ENCODE measurements at places on chromosomes 5 and 9.

DNA sequence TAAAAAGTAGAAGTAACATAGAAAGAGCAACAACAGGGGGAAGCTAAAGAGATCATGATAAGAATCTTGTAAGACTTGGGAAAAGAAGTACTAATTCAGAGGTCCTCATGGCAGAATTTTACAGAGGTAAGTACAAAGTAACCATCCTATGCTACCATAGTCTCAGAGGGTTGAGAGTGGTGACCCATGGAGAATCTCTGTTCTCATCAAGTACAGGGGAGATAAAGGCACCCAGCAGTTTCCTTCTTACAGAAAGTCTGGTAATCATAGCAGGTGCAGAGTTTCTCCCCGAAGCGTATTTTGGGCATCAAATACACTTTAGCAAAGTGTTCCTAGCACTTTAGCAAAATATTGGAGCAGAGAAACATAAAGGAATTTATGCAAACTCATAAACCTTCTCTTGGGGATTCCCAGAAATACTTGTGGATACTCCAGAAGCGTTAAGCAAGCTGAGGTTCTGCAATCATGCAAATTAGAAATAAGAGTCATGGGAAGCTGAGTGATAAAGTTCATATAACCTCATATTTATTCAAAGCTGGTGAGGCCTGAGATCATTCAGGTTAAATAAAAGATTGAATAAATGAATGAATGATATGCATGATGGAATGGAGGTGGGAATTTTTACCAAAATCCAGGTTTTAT lies 101.0 kb upstream of the SMC2 start:
- DNase-seq, result peak; percentile 84

GRCh38 chr5:166505067-166505466 lies 1786.4 kb upstream of the WWC1 start:
- no peak for DNase-seq

DNA sequence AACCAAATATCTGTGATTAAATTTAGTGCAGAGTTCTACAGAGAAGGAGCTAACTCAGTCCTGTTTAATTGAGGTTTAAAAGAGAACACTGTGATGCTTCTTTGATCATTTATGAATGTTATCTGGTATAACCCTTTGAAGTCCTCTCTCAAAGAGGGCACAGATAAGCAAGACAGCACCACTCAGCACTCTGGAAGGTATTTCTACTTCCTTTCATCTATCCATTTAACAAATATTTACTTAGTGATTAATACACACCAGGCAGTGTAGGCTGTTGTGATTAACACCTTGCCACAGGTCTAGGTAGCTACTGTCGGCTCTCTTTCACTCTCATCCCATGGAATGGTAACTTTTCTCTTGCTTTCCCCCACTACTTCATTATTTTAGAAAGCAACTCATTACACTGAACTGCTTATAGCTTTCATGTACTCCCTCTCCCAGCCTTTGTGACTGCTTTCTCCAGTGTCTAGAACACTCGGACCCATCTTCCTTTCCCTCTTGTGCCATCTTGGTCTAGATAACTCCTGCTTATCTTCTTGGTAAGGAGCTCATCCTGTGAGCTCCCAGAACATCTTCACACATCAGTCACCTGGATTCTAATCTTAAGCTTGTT lies 54.7 kb downstream of the GLDC start:
- no peak for DNase-seq

DNA sequence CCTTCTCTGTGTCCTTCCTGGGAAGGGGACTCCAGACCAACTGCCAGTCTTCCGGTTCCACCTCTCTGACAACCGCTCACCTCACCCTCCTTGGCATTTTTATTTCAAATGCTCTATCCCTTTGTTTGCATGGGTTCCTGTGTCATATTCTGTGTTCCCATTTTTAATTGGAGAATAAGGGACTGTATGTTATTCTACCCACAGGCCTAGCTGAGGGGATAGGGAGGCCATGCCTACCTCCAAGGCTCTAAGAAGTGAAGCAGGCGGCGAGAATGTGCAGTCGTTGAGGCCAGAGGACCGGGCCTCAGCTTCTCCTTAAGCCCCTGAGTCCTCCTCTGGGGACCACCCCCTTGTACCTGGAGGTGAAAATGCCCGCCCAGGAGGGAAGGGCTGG lies 936 bp upstream of the WDR5 start:
- no peak for DNase-seq

- peak; percentile 95 for DNase-seq
Measured at GRCh38 chr5:139293507-139294373, at the start of gene MATR3. TSS of gene MATR3 (plus strand) at chr5:139293740. CDS start at chr5:139307416, 13,676 bp downstream.

DNA sequence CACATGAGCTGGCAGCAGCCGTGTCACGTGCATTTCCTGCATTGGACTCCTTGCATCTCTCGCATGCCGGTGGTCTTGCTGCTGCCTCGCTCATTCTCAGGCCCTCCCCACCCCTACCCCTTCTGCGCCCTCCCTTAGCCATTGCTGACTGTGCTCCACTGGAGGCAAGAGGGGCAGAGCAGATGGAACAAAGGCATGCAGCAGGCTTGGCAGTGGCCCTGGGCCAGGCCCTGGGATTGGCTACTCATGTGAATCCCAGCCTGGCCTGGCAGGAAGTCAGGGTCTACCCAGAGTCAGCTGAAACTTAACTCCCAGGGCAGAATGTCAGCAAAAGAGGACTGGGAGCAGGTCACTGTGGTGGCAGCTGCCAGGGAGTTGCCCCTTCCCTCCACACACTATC lies 62.3 kb downstream of the TSTD2 start:
- no peak for DNase-seq

DNA sequence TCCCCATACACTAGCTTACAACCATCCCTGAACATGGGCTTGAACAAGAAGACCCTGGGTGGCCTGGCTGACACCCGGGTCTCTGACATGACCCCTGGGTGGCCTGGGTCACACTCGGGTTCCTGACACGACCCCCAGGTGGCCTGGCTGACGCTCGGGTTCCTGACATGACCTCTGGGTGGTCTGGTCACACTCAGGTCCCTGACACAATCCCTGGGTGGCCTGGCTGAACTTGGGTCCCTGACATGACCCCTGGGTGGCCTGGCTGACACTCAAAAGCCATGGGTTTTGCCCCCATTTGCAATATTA lies 38.0 kb downstream of the PRRT1B start:
- no peak for DNase-seq

GRCh38 chr9:6999794-7000193 lies 242.0 kb downstream of the KDM4C start:
- DNase-seq, result no peak

DNA sequence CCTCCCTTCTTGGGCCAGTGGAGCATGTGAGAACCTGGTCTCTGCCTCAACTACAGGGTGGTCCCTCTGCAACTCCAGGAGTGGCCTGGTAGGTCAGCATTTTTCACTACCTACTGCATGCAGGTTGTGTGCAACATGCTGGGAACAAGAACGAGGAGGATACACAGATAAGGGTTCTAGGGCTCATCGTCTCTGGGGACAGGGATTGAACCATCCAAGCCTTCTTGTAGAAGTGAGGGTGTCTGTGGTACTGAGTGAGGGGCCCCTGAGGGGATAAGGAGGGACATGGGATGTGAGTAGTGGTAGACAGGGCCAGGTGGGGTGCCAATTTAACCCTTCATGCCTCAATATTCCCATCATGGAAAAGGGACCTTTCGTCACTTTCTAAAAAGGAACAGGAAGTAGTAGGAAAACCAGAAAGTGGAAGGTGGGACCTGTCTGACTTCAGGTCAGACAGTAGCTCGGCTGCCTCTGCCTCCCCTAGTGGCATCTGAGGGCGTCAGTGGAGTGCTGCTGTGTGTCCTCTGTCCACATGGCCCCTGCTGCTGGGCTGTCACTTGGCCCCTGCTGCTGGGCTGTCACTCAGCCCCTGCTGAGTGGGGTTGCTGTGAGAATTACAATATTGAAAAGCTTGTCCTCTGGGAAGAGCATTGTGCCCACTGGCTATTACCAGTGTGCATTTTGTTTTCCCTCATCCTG lies 48.6 kb upstream of the RNU6ATAC start:
- no peak for DNase-seq

GRCh38 chr9:86731511-86732063 lies 215.7 kb downstream of the GAS1 start:
- no peak for DNase-seq

DNA sequence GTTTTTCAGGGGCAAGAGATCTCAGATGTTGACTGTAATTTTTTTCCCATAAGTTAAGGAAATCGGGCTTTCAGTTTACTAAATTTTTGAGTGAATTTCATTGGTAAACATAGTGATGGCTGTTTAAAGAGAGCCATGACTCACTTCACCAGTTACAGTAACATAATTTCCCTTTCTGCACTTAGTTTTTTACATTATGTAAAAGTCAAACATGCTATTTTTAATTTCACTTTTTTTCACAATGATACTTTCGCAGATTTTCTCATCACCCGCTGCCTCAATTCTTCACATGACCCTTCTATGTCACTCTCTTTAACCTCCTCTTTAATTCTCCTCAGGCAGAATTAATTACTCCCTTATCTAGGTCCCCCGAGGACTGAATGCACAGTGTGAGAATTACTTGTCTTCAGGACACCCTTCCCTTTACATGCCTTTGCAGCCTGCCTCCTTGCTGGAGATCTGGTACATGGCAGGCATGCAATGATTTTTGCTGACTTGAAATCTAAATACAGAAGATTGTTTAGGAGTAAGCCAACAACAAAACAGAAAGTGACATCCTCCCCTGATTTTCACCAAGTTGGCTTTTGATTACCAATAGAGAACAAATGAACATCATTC lies 217.5 kb upstream of the S1PR3 start:
- DNase-seq, result peak; percentile 22

DNA sequence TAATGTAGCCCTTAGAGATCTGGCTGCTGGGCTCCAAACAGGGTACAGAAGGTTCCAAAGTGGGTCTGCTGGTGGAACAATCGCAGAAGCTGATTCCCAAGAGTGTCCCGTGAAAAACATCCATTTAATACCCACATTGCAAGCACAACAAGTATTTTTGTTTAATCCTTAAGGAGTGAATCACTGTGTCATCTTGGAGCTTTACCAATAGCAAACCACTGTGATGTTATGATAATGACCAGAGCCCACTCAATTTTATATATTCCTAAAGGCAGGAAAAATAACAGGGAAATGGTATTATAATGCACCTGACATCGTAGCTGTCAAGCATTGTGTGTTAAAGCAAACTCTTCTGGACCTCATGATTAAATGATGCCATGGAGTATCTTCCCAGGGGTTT lies 291.9 kb downstream of the FBXL7 start:
- no peak for DNase-seq

DNA sequence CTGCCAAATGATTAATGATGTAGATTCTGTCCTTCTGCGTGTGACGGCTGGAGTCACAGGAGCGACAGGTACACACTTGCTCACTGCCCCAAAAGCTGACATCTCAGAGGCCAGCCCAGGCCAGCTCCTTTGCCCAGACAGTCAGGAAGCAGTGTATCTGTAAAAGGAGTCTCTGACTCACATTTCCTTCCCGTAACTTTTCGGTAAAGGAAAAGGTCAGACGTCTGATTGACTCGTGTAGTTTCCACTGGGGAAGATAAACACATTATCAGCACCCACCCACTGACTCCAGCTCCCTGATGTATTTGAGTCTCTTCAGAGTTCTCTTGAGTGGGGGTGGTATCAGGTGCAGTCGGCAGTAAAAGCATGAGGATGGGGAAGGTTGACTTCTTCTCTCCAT lies 64.4 kb upstream of the WWC1 start:
- peak; percentile 54 for DNase-seq

- DNase-seq, result no peak
Measured at GRCh38 chr5:124627815-124628595, 118.4 kb downstream of the ZNF608 start.

Data from inflammatory macrophage treated with lipopolysaccharide for 4 hours (primary cell).